ENCODE measurements at places on chromosomes 11 and 22.

GRCh38 chr11:115896084-115896483 lies 391.9 kb upstream of the CADM1 start:
- no peak for DNase-seq

- DNase-seq = no peak
Observed at GRCh38 chr22:30591191-30591587, 521 bp downstream of the PES1 start.

DNA sequence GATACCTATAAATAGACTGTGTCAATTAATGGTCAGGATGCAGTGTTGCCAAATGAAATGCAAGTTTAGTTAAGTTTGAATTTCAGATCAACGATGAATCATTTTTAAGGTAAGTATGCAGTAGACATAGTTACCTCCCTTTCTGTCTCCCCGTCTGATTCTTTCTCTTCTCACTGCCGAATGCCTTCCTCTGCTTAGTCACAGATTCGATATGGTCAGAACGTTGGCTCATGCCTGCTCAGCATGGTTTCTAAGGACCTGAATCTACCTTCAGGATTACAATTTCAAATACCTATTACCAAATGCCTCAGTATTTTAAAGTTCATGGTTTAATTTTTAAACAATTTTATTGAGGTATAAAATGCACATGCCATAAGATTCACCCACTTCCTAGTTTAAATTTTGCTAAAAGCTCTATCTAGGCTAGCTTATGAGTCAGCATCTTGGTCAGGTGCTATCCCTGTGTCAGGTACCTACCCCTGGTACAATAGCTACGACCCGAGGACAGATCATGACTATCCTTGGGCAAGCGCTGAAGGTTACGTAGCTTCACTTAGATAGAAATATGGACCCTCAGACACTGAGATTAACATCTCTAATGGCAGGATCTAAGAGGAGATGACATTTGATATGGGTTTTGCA lies 78.2 kb upstream of the SPON1 start:
- DNase-seq = no peak

DNA sequence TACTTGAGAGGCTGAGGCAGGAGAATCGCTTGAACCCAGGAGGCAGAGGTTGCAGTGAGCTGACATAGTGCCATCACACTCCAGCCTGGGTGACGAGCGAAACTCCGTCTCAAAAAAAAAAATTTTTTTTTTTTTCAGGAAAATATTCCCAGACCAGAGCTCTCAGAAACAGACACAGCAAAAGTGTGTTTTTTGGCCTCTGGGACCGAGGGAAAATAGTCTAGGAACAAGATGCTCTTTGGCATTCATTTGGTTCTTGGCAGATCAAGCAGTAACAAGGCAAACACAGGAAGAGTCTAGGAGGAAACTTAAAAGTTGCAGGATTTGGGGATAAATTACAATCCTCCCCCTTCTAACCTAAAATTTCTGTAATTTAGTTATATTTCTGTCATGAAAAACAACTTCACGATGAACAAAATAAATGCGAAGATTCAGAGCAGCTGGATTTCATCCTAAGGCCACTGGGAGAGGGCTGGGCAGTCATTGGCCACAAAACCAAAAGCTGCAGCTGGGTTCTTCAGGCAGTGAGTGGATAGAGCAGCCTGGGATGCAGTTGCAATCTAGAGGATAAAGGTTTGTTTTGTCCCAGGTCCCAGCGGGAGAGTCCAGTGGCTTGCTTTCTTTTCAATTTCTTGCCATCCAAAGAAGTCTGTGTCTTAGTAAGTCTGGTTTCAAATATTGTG lies 19.7 kb downstream of the ATG16L2 start:
- DNase-seq = no peak

DNA sequence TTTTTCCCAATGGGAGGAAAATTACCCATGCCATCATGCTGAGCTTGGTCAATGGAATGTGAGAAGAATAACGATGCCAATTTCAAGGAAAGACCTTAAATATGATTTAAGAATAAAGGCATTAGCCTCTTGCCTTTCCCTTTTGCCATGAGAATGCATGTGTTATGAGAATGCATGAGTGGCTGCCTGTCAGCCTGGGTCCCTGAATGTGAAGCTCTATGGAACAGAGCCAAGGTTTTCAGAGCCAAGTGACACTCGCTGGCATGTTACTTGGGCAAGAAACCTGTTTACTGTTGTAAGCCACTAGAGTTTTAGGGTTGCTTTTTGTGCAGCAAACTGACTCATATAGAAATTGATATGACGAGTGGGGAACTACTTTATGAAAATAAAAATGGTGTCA lies 75.7 kb downstream of the JRKL start:
- no peak for DNase-seq

- DNase-seq = no peak
Observed at GRCh38 chr22:43101306-43101705, 9.2 kb upstream of the BIK start.

DNA sequence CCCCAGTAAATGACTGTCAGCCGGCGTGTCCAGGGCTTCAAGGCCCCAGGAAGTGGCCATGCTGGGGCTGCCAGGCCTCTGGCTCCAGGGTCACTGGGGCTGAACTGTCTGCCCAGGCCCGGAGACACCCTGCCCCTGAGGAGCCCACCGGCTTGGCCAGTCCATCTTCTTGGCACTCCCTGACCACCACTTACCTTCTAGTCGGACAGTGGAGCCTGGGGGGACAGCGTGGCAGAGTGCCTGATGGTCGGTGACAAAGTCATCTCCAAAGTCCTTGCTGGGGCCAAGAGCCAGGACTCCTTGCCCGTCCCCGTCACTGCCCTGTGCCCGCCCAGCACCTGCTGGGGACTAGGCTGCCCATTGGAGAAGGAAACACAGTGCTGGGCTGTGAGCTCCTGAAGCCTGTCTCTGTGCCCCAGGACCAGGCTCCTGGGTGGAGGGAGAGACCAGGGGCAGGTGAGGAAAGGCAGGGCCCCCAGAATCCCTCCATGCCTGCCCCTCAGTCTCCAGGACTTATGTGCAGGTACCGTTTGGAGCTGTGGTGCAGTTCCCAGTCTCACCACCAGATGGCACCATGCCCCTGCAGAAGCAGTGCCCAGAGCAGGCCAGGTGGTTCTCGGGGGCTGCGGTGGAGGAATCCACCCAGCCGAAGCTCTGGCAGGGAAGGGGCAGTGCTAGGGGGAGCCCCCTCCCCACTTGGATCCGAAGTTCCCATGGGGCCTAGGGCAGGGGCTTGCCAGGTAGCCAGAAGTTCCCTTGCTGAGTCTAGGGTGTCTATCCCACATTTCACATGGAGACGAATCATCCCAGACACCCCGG lies 6.0 kb upstream of the CCDC188 start:
- DNase-seq = no peak

DNA sequence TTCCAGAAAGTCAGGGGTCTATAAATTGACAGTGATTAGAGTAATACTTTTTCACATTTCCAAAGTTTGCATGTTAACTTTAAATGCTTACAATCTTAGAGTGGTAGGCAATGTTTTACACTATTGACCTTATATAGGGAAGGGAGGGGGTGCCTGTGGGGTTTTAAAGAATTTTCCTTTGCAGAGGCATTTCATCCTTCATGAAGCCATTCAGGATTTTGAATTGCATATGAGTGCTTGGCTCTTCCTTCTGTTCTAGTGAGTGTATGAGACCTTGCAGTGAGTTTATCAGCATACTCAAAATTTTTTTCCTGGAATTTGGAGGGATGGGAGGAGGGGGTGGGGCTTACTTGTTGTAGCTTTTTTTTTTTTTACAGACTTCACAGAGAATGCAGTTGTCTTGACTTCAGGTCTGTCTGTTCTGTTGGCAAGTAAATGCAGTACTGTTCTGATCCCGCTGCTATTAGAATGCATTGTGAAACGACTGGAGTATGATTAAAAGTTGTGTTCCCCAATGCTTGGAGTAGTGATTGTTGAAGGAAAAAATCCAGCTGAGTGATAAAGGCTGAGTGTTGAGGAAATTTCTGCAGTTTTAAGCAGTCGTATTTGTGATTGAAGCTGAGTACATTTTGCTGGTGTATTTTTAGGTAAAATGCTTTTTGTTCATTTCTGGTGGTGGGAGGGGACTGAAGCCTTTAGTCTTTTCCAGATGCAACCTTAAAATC lies 5.3 kb downstream of the MALAT1 start:
- no peak for DNase-seq

DNA sequence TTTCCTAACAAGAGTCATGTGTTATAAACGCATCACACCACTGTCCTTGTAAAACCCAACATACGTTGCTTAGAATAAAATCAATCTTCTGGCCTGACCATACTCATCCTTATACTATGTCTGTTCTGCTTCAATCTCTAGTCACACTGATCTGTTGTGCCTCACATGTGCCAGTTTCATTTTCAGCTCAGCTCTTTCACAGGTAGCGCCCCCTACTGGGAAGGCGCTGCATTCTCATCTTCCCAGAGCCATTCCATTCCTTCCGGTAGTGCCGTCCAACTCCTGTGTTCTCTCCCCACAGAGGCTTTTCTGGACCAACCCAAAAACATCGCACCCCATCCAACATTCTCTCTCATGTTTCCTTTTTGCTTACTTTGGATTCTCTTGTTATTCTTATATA lies 22.2 kb downstream of the CASP5 start:
- DNase-seq = no peak

GRCh38 chr11:116465056-116465455 lies 307.7 kb downstream of the BUD13 start:
- no peak for DNase-seq

- DNase-seq = no peak
Observed at GRCh38 chr22:42994917-42995562, 19.9 kb downstream of the PACSIN2 start.

DNA sequence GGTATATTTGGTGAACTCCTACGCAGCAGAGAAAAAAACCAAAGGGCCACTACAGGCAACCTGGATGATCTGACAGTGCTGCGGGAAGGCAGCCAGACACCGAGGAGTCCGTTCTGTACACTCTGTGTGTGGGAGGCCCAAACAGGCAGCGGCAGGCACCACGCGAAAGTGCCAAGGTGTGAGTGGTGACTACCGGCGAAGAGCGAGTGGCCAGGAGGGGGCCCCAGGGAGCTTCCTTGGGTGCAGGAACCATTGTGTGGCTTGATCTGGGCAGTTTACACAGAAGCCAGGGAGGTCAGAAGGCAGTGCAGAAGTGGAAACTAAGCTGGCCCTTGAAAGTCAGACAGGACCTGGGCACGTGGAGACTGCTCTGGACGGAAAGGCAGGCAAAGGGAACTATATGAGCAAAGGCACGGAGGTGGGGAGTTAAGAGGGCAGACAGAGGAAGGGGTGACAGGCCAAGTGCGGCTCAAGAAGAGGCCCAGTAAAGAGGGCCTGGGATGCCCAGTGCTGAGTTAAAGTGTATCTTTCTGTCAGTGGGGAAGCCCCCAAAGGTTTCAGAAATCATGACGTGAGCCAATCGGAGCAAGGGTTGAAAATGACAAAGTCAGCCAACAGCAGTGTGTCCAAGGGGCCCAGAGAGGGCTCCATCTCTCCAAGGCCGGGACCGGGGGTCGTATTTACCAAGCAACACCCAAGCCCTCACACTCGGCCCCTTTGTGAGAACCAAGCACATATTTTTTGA lies 10.6 kb downstream of the TMEM184B start:
- DNase-seq = no peak

DNA sequence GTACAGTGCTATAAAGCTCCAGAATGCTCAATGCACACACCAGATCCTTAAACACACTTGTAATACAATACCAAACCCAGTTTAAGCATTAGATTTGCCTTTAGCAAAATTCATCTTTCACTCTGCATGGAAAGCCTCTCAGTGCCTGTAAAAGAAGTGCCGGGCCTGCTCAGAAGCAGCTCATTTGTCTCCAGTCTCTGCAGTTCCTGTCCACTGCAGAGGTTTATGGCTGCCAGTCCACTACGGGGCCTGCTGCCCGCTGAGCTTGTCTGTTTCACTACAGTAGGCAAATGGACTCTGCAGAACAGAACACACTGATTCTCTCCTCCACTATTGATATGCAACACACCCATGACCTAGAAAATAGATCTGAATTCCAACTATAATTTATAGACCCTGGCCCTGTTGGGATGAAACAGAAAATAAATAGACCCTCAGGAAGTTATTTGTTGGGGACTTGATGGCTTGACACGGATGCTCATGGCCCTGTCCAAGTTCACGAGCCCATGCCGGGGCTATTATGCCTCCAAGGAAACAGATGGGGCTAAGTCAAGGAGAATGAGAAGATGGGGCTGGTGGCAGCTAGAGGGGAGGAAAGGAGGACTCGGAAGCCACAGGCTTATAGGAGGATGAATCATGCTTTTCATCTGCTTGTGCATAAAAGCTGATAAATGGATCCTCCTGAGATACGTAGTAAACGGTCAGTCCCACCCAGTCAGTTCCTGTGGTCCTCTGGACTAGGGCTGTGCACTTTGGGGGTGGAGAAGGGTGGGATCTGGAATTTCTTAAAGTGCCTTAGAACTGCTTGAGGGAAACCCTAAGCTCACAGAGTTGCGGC lies 416.8 kb upstream of the TENM4 start:
- DNase-seq = no peak

DNA sequence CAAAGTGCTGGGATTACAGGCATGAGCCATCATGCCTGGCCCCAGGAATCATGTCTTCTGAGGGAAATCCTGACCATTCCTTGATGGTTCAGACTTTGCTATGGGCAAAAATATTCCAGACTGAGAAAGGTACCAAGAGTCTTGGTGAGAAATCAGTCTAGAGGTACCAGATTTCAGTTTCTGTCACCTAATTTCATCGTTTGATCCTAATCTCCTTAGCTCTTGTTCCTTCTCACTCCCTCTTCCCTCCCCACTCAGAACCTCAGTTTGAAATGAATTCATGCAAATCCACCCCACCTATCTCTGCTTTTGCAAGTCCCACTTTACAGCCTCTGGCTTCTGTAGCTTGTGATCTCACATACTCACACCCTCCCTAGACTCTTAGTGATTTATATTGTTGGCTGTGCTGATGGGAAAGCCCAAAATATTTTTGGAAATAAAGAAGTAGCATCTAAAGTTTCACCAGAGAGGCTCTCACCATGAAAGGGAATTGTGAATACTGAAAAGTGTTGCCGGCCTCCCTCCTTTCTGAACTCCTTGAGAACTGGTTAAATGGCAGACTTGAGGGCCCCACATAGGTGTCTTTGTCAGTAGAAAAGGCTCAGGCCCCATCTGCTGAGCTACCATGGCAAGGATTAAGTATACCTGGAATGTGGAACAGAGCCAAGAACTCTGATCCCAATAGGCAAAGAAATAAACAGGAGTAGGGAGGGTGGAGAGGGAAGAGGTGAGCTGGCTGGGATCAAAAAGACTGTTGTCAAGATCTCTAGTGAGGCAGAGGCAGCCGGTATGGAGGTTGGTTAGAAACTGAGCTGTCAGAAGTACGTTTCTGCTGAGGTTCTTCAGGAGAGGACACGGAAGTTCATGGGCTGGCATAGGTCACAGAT lies 190.5 kb upstream of the MTMR2 start:
- DNase-seq = no peak

DNA sequence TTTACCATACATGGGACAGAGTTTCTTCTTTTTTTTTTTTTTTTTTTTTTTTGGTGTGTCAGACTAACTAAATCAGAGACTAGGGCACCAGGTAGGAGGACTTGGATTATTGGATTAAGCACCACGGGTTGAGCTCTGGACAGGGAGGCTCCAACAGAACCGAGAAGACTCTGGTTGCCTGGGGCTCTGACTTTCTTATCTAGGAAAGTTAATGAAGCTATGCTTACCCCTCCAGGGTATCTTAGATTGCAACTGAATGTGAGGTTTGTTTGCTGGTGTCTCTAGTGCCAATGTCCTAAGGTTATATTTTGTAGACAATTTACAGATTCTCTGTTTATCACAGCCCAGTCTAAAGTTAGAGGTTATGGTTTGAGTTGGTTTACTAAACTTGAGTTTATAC lies 18.1 kb downstream of the ETS1 start:
- no peak for DNase-seq

- DNase-seq = no peak
Observed at GRCh38 chr22:26766510-26767350, 109.3 kb downstream of the MIAT start.

GRCh38 chr22:30873086-30873650 lies 95.4 kb downstream of the MORC2 start:
- no peak for DNase-seq
